ENCODE measurements at places on chromosomes 4 and X.

GRCh38 chrX:136697156-136697555, 49.2 kb downstream of the CD40LG start:
- no peak for DNase-seq

GRCh38 chrX:63503541-63503940, 152.4 kb upstream of the SPIN4 start:
- no peak for DNase-seq

DNA sequence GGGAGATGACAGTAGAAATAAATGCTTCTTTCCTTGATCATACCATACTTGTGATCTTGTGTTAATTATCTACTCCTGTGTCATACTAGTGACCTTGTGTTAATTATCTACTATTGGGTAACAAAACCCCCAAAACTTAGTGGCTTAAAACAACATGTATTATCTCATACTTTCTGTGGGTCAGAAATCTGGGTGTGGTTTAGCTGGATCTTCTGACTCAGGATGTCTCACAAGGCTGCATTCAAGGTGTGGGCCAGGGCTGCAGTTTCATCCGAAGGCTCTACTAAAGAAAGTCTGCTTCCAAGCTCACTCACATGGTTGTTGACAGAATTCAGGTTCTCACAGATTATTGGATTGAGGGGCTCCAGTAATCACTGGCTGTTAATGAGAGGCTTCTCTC, 70.3 kb upstream of the NDP start:
- DNase-seq = no peak

DNA sequence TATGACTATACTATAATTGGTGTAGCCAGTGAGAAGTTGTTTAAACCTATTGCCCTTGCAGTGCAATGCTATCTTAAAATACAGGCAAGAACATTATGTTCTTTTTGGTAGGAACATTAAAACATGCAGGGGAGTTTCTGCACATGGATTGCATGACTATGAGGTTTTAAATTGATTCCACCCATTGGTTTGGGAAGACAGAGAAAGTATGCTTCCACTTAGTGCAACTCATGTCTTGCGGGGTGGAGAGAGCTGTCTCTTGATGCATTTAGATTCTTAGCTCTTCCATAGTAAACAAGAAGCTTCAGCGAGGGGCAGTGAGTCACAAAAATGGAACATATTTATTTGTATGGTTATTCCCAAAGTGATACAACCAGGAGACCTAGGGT, 39.5 kb upstream of the RASL11B start:
- no peak for DNase-seq

- no peak for DNase-seq
Measured at GRCh38 chr4:65658117-65658516, 12.2 kb downstream of the EPHA5 start.

GRCh38 chrX:110051559-110051958, 48.6 kb downstream of the TMEM164 start:
- DNase-seq = no peak

- DNase-seq = no peak
Measured at GRCh38 chr4:109407027-109407737, 26.4 kb upstream of the SEC24B start.

DNA sequence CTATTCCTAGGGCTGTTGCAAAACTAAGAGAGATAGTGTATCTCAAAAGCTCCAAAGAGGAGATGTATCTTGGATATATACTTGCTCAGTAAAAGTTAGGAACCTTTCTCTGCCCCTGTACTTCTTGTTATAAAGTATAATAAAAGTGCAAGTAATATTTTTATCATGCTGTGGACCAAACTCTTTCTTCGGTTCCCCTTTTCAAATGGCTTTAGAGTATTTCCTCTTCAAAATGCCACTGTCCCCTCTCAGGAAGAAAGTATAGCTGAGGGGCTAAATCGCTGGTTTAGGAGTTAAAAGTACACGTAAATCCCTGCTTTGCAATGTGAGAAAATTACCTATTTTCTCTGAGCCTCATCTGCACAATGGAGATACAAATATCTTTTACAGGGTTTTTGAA, 169.1 kb upstream of the FTHL17 start:
- DNase-seq = no peak

GRCh38 chr4:184856277-184856609, 30.5 kb upstream of the ACSL1 start:
- no peak for DNase-seq

- DNase-seq = no peak
Measured at GRCh38 chr4:135418353-135418752, 1216.8 kb upstream of the PABPC4L start.

GRCh38 chr4:119536572-119537528, 91.8 kb downstream of the PDE5A start:
- DNase-seq = no peak

- no peak for DNase-seq
Measured at GRCh38 chr4:3384771-3385710, 56.7 kb upstream of the HGFAC start.

GRCh38 chr4:180757927-180758326, 1485.3 kb upstream of the TENM3 start:
- DNase-seq = no peak

- no peak for DNase-seq
Measured at GRCh38 chrX:74160358-74160757, 143.6 kb upstream of the ZCCHC13 start.

- no peak for DNase-seq
Measured at GRCh38 chr4:147312376-147313046, 168.4 kb upstream of the EDNRA start.

DNA sequence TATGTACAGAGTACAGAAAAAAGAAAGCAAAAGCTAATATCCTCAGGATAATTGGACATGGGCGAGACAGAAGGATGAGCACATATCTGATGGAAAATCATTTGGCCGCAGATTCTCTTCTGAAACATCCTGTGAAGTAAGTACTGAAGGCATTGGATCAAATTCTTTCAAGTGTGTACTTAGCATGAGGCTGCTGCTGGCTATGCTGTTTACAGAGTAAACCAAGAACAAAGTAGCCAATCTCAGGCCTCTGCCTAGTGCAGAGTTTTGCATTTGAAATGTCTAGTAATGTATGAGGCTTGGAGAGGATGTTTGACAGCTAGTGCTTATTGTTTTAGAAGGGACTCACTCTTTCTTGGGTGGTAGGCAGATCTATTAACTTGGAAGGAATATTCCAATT, 128.5 kb downstream of the MAGEC2 start:
- no peak for DNase-seq

DNA sequence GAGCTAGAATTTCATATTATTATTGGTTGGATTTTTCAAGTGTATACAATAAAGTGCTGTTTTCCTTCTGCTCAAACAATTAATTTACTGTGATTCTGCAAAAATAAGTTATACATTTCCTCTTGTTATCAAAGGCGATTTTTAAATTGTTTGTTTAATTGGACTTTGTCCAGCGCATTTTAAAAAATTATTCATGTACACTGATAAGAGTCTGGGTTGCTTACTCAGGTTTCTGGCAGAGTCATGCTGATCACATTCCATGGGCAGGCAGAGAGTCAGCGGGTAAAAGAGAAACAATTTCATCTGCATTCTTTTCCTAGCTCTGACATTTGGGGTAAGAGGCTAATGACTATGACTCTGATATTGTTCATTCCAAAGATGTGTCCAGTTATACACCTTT, 8.9 kb downstream of the FAT4 start:
- DNase-seq = no peak

GRCh38 chr4:152045807-152046571, 285.2 kb upstream of the GATB start:
- peak; percentile 74 for DNase-seq

DNA sequence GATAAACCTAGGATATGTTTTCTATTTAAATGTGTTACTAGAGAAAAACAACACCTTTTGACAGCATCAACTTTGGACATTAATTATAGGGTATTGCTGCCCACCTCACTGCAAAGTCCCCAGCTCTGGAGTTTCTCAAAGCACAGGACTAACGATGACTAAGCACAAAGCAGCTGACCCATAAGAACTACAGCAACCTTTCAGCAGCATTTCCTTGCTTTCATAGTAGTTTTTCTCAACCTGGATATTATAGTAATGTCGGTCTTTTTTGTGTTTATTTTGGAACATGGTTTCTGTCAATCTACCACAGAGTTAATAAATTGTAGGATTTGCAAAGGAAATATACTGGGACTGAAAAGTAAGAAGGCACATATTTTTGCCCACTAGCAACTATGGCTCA, 21.5 kb downstream of the HHIP start:
- no peak for DNase-seq

Data from right kidney (tissue), 9 donors.